ENCODE measurements at places on chromosomes 16 and 17.

- peak; percentile 44 for DNase-seq
Observed at GRCh38 chr17:50087246-50087911, 7.8 kb upstream of the PDK2 start.

- DNase-seq, result no peak
Observed at GRCh38 chr17:73506470-73507435, 137.5 kb downstream of the SDK2 start.

- no peak for DNase-seq
Observed at GRCh38 chr17:79936641-79937381, 97.6 kb upstream of the CBX4 start.

DNA sequence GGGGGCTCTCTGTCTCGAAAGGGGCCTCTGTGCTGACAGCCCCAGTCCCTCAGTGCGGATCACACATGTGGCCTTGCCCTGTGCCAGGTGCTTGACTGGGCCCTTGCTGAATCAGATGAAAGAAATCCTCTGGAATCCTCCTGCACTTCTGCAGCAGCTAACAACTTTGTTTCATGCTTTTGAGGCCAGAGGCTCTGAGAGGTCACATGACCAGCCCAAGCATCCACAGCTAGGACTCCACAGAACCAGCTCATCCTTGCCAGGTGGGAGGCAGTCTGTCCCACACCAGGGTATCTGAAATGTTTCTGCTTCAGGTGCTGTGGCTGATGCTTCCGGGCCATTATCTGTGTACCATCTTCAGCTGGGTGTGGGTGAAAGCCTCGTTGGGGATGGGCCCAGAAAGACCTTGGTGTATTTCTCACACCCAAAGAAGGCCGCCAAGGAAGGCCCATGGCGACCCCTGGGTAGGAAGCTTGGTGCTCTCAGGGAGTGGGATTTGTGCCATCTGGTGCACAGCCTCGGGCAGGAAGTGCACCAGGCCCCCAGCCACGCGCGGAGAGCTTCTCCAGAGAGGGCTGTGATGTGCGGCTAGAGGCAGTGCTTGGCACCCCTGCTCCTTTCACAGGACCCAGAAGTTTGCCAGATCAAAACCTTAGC lies 143.8 kb downstream of the CLEC16A start:
- DNase-seq, result no peak

GRCh38 chr17:79695293-79695790 lies 35.4 kb upstream of the ENPP7 start:
- no peak for DNase-seq

Data from stimulated activated CD4-positive, alpha-beta T cell treated with anti-CD3 and anti-CD28 coated beads, Interleukin-12 subunit alpha, Interleukin-12 subunit beta, amount 100 ng/mL, for 24 hours (primary cell).